GM06990 (cell line): ENCODE measurements at places on chromosomes 12 and 14.

GRCh38 chr14:22656945-22657731 is 13.0 kb upstream of the OR6J1 start:
- no peak for DNase-seq

DNA sequence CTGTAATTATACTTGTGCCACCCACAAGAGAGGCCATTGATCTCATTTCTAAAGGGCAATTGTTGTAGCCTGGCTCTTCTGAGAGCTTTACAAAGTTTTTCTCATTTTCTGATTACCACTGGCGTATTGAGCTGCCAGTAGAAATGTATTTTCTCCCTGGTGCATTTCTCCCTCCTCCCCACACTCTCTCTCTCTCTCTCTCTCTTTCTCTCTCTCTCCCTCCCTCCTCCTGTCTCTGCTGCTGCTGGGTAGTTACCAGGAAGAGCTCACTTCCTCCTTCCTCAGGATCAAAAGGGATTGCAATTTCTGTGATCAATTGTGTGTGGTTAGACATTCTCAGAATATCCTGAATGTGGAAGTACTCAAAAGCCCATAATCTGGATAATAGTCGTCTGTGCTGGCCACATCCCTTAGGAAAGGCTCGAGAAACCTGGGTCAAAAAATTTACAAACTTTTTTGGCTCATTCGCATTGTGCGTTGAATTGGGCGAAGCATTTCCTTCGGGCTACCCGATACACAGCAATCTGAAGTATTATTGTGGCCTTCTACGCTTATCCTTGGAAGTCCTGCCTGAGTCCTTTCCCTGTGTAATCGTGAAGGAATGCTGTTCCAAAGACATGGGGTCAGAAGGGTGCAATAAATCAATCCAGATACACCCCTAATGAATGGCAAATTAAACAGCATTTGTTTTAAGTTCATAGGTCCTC is 254.8 kb downstream of the MSRB3 start:
- no peak for DNase-seq

DNA sequence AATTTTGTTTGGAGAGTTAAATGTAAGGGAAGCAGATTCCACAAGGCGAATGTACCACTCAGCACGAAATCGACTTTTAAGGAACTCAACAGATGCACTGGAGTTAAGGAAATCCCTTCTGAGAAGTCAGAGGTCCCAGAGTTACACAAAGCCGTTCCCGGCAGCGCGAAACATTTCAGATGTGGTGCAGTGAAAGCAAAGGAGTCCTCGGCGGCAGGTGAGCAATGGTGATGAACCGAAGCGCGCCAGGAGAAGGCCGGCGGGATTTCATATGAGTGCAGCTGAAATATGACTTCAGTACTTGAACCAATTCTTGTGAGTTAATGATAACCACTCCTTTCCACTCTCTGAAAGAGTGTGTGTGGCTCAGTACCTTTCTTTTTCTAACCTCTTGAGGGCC is 183.2 kb downstream of the GRIP1 start:
- DNase-seq = no peak

GRCh38 chr14:38207736-38208617 is at the start of gene SSTR1:
TSS of gene SSTR1 (plus strand) at chr14:38207904. CDS start at chr14:38209390, 1,486 bp downstream.
- no peak for DNase-seq

DNA sequence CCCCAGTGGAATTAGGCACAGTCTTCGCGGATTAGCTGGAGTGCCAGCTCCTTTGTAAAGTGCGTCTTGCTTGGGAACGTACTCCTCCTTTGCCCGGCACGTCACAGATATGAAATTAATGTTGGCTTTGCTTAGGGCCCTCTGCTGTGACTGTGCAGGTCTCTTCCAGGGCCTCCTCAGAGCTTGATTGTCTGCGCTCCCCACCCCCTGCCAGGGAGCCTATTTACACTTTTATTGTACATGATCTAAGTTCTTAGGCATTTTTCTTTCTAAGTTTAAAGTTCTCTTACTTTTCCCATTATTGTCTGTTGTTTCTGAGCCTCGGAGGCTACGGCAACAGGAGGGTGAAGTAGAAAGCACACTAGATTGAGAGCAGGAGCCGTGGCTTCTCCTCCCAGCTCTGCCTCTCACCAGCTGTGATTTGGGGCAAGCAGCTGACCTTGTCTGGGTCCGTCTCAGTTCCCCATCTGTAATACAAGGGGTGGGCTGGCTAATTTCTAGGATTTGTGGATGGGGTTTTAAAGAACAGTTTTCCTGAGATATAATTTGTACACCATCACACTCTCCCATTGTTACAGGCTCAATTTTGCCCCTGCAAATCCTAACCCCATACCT is 81.8 kb downstream of the TSPAN9 start:
- DNase-seq = no peak

DNA sequence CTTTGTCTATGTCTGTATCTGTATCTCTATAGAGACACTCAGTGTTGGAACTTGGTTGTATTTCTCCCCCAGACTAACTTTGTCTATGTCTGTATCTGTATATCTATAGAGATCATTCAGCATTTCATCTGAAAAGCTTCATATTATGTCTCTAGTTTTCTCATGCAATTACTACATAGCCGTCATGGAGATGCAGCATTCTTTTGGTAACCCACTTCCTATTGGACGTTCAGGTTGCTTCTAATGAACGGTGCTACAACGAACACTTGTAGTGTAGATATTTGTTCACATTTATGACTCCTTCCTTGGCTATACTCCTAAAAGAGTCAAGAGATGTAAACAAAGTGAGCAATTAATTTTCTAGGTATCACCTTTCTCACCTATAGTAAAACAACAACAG is 81.5 kb upstream of the KCNA1 start:
- DNase-seq = no peak

DNA sequence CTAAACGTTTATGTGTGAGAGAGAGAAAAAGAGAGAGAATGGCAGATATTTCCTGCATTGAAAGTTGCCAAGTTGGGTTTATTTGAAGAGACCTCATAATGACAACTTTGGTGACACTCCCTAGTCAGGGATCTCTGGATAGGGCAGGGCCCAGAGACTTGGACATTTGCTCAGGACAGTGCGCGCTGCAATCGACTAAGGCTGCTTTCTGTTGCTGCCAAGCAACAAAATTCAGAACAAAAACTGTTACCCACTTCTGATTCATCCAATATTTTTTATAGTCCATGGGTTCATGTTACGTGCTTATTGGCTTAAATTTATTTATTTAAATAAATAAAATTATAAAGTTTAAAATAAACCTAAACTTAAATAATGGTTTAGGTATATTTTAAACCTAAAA is 34.2 kb downstream of the PTGER2 start:
- no peak for DNase-seq

DNA sequence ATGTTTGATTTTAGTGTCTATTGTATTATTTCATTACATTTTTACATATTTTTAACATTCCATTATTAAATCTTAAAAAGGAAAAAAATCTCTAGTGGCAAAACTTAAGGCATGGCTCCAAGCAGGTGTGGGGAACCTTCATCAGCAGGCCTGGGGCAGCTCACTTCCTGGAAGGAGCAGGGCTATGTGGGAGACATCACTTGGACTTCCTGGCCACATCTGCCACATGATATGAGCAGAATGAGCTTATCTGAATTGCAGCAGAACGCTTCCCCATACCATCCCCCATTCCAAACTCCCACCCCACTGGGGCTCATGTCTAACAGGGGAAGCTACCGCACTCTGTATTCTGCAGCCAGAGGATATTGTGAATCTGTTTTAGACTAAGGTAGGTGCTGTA is 35.0 kb upstream of the KCNA1 start:
- no peak for DNase-seq

GRCh38 chr14:99164712-99165111 is 107.3 kb downstream of the BCL11B start:
- DNase-seq = no peak

DNA sequence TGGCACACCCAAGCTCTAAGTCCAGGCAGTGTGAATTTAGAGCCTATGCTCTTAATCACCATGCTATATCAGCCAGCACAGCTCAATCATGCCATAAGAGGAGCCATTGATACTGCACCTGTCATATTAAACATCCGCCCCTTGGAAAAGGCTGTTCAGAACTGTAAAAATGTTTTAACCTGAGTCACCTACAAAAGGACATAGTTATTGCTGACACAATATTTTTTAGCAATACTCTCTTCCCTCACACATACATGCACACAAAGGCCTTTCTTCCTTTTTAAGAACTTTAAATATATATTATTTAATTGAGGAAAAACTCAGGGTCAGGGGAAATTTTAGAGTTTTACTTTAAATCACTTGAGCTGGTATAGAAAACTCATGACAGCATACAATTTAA is 83.5 kb upstream of the ATXN7L3B start:
- no peak for DNase-seq

GRCh38 chr12:109110988-109111495 is 5.3 kb upstream of the ACACB start:
- peak; percentile 46 for DNase-seq

DNA sequence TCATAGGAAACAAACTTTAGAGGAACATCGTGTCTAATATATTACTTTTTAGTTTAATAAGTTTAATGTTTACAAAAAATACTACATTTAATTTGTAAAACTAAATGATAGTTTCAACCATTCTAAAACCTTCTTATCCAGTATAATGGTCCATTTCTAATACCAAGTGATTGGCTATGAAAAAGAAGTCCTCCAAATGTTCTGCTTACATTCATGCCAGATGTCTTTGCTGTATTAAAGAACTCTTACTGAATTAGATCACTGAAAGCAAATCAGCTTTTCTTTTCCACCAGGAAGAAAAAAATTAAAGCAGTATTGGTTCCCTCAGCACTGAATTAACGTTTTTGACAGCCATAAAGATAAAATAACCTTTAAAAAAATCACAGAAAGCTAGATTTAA is 3.7 kb downstream of the NOVA1 start:
- no peak for DNase-seq

- DNase-seq = no peak
These were observed 133.9 kb downstream of the SPTSSA start for GRCh38 chr14:34328178-34328577.

DNA sequence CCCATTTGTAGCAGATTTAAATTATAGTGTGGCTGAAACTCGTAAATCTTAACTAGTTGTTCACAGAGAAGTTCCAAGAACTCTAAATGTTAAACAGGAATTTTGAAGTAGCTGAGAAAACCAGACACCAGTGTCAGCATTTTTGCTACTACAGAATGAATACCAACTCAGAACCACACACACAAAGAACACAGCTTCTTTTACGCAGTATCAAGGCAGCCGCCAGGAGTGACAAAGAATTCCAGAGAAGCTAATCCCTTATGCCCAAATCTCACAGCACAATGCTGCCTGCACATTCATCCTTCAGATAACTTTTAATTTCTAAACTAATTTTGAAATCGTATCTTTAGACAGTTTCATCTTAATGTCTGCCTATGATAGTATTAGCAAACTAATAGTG is 37.4 kb downstream of the SLC6A15 start:
- DNase-seq = no peak

- DNase-seq = no peak
These were observed 271.6 kb upstream of the DCN start for GRCh38 chr12:91454179-91454578.

DNA sequence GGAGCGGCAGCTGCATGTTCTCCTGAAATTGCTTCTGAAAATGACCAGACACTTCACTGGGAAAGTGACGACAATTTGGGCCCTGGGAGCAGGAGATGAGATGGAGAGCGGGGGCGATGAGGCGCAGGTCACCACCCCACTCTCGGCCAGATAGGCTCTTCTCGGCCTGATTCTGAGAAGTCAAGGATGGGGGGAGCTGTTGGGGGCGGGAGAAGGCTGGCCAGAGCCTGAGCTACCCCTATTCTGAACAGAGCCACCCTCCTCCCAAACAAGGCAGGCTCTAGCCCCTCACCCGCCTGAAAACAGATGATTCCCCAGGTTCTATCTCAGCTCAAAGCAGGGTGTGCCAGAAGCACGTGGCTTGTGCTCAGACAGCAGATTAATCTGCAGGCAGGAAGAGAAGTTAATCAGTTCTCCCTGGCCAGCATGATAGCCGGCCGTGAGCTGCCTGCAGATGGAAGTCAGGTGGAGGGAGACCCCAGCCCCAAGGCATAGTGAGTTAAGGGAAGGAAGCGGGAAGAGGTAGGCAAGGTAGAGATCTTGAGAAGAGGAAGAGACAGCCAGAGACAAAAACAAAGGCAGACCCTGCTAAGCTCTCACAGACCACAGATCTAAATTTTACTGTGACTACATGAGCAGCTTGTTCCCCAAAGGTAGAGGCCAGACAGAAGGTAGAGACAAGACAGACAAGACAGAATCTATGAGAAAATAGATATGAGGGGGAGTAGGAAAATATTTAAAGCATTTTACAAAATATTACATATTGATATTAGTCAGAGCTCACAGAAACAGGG is 10.9 kb upstream of the TAC3 start:
- DNase-seq = no peak

- no peak for DNase-seq
These were observed 4.4 kb upstream of the ANAPC5 start for GRCh38 chr12:121356657-121357056.

DNA sequence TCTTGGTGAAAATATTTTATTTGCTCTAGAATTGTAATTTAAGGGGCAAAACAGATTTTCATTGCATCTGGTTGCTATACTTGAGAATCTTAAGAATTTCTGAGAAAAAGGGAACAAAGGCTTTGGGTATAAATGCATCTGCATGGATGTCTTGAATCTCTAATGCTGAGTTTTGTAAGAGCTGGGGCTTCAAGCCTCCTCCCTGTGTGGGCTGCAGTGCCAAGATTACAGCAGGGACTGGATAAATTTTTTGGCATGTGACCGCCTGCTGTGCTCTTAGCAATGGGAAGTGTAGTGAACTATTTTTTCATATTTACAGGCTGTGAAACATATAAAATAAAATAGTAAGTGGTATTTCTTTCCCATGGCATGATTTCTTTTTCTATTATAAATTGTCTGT is 70.0 kb downstream of the SLC38A6 start:
- DNase-seq = no peak

GRCh38 chr12:1882405-1882804 is 36.0 kb downstream of the CACNA2D4 start:
- DNase-seq = no peak

DNA sequence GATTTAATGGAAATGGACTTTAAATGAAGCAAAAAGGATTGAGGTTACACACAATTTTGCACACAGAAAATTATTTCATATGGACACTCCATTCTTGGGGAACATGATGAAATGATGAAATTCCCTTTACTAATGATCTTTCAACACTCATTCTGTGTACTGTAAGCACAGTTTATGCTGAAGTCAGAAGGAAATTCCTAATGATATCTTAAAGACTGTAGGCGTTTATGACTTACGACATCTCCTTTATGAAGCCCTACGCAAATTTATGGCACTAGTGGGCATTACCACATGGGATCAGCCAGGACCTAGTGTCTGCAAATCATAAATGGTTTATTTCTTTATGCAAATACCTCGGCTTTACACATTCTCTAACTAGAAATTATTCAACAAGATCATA is 97.9 kb upstream of the SOX5 start:
- no peak for DNase-seq

GRCh38 chr14:51188566-51189185 is 51.4 kb upstream of the TMX1 start:
- no peak for DNase-seq
